ENCODE measurements at places on chromosomes 7 and 10.

DNA sequence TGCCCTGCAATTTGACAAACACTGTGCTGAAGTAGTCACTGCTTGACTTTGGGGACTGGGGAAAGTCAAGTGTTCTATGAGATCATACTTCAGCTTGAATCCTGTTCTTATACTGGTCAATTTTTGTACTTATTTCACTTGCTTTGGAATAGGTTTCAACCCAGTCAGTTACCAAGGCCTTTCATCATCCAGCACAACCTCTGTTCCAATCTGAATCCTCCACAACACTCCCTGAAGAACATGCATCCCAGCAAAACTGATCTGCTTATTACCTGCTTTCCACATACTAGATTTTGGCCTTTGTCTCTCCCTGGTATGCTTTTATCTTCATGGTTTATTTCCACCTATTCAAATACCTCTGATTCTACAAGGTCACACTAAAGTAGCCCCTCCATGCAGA lies 29.5 kb downstream of the DPY19L1 start:
- no peak for DNase-seq

DNA sequence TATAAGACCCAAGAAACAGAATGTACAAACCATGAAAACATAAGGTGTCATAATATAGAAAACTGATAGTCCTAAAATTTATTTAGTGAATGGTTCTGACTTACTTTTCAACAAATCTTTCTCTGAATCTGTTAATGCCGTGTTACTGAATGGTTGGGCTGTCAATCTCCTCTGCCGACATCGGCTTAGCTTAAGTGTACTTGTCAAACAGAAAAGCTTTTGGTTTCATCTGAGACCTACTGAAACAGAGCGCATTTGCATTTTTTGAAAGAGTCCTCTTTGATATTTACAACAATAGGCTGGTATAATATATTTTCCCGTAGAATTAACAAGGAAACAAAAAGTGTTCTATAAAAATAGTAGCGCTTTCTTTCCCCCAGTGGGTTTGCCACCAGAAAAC lies 120.9 kb upstream of the ZNF804B start:
- DNase-seq, result no peak

DNA sequence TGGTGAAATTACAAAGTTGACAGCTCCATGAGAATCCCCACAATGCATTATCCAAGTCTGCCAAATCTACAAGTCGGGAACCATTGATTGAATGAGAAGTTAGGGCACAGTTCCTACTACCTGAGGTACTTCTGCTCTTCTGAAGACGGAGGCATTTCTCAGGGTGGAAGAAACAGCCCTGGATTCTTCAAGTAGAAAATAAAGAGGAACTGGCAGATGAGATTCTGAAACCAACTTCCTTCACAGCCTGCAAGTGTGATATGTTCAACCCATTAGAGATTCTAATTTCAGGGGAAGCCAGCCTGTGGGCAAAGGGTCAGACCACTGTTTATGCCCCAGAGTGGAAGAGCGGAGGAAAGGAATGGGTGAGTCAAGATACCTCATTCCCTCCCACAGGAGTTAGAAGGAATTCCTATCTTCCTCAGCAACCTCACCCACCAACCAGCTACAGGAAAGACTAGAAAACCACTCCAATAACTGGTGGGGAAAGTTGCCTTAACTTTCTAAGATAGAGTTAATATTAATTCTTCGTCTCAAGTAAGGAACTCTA lies 50.5 kb upstream of the BMPER start:
- DNase-seq, result no peak

- peak; percentile 50 for DNase-seq
Observed at GRCh38 chr10:50621968-50622705, 1.6 kb downstream of the SGMS1 start.

DNA sequence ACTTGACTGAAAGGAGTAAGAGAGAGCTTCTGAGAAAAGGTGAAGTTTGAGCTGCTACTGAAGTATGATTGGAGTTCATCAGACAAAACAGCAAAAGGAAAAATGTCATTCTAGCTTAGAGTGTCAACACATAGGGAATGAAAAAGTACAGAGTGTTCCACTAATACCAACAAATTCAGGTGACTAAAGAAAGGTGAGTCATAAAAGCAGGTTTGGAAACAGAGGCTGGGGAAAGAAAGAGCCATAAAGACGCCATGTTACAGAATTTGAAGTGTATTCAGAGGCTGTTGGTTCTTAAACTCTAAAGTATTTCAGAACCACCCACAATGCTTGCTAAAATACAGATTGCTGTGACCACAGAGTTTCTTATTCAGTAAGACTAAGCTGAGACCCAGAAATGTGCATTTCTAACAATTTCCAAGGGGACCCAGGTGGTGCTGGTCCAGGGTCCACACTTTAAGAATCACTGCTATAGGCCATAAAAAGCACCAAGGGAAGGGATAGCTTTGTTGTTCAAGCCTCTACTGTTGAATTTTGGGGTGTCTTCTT lies 143.1 kb downstream of the ELAPOR2 start:
- DNase-seq, result no peak

DNA sequence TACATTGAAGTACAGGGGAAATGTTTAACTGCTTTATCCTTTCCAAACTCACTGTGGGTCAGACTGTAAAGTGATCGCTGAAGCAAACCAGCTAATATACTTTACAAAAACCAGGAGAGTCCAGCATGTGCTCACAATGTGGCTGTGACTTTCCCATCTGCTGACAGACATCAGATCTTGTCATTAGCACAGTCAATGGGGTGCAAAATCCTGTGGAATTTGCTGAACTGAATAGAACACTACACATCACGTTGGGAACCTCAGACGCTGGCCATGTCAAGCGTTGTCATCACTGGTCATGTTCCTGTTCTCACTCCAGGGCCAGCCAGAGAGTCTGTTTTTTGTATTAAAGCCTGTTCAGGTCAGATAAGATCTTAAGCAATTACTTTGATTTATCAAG lies 83.4 kb downstream of the AGMO start:
- no peak for DNase-seq

GRCh38 chr7:151311294-151311864 lies 30.2 kb upstream of the NUB1 start:
- DNase-seq, result no peak

DNA sequence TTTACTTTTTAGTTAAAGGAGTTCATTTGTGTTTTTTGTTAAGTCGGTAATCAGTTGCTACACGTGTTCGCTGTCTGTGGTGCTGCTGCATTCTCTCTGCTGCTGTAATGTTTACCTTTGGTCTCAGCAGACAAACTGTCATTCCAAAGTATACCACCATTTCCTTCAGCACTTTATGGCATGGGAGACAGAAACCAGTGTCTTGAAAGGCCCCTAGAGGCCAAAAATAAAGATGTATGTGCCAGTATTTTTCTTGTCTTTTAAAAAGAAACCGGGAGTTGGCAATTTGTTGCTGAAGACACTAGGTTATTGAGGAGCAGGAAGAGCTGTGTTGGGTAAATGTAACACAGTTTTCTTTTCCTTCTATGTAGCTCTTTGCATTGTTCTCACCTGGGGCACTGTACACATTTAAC lies 24.1 kb downstream of the ZNF92 start:
- peak; percentile 32 for DNase-seq

GRCh38 chr10:102676534-102677315 lies 32.4 kb downstream of the TRIM8 start:
- DNase-seq, result no peak

GRCh38 chr10:64369885-64370773 lies 848.9 kb downstream of the REEP3 start:
- no peak for DNase-seq

DNA sequence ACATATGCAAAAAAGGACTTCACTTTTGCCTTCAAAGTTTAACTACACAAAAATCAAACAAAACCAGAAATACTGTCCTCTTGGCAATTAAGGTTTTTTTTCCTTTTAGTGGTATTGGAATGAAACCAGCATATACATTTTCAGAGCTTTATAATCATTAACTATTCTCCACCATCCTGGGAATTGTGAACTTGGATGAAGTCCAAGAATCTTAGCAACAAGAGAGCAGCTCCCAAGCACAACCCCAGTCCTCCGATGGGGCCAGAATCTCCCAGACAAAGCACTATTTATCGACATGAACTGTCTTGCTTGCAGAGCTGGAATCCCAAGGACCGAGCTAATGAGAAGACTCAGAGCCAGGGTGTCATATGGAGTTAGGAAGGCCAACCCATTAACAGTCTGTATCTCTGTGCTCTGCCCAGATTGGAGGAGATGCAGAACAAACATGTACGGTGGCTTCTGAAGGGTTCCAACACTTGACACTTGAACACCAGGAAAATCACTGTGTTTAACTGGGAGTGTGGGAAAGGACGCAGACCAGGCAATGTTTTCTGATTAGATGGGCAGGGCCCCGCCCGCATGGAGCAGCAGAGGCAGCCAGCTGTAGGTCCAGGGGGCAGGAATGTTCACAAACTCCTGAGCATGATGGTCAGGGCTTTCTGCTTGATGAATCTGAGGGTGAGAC lies 35.5 kb downstream of the PPP1R3C start:
- peak; percentile 65 for DNase-seq

DNA sequence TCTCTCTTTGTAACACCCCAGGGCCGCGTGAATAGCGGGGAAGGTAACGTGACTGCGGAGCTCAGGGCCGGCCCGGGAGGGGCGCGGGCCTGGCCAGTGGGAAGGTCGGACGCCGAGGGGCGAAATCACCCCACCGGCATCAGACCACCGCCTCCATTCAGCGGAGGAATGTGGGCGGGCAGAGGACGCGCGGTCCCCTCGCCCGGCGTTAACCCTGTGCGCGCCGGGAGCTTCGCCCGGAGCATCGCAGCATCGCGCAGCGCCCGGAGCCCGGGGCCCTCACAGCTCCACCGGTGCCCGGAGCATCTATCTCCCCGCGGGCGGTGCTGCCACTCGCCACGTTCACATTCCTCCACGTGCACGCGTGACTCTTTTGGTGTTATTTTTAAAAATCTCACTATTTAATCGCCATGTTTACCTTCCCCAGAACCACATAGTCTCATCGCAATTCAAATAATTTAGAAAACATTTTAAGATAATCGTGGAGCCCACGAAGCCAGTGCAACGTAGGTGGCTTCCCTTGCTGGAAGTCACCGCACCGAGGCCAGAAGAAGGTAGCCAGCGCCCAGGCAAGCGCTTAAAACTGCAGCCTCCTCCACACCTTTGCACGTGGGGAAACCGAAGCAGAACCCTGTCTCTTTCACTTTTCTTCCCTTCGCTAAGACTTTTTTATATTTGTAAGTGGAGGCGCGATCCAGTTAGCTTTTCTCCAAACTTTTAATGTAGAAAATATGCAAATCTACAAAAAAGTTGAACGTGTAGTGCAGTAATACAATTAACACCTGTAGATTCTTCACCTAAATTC lies 21.8 kb downstream of the FGFBP3 start:
- peak; percentile 48 for DNase-seq

GRCh38 chr7:42734568-42734967 lies 177.3 kb downstream of the C7orf25 start:
- DNase-seq, result no peak

- DNase-seq, result peak; percentile 32
Observed at GRCh38 chr10:33412653-33413361, 78.3 kb upstream of the NRP1 start.

DNA sequence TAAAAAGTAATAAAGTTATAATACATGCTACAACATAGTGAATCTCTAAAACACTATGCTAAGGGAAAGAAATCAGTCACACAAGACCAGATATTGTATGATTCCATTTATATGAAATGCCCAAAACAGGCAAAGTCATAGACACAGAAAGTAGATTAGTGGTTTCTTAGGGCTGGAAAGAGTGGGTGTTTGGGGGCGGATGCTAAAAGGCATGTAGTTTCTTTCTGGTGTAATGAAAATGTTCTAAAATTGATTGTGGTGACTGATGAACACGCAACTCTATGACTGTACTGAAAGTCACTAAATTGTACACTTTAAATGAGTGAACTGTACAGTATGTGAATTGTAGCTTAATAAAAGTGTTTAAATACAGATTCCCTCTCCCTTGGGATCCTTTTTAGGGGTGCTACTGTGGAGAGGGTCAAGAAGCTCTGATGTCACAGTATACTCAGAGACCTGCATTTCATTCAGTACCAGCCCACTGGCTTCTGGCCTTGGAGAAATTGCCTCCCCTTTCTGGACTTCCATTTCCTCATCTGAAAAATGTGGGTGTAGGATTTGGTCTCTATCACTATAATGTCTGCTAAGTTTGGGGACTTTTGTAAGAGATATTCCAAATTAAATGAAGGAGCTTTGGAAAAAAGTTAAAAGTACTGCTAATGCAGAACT lies 46.4 kb downstream of the AOAH start:
- no peak for DNase-seq

GRCh38 chr7:7857143-7857583 lies 111.4 kb upstream of the GLCCI1 start:
- no peak for DNase-seq

GRCh38 chr7:32357535-32358277 lies 132.5 kb downstream of the LSM5 start:
- no peak for DNase-seq

DNA sequence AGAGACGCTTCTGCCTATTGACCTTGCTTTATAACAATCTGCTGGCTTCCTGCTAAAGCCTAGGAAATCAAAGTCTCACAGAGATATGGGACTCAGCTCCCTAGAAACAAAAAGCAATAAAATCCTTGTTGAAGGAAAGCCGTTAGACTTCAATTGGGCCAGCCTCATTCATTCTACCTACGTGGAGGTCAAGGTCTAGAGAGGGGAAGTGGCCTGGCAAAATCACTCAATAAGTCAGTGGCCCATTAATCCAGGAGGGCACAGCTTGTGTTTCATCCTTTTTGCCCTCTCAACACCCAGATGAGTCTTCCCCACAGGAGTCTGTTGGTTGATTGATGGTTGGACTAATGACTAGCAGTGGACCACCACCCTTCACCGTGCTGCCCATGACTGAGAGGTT lies 40.5 kb upstream of the ACSL5 start:
- DNase-seq, result no peak

DNA sequence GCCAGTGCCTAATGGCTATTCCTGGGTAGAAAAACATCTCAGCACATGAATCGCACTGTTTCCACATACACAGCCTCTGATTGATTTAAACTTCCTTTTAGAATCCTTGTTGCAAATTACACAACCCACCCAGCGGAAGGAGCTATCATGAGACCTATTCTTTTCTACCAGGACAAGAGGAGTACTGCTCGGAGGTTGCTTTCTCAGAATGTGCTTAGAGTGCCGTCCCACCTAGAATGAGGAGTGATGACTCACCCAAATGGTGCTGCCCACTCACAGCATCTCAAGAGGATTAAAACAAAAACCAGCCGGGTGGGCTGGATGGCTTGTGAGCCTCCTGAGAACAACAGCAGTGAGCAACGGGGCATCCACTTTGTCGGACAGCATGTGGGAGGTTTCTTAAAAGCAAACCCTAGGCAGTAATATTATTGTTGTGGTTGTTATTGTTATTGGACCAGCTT lies 128.9 kb downstream of the DGKI start:
- DNase-seq, result peak; percentile 82

- no peak for DNase-seq
Observed at GRCh38 chr10:108765794-108766193, 1157.5 kb downstream of the XPNPEP1 start.

DNA sequence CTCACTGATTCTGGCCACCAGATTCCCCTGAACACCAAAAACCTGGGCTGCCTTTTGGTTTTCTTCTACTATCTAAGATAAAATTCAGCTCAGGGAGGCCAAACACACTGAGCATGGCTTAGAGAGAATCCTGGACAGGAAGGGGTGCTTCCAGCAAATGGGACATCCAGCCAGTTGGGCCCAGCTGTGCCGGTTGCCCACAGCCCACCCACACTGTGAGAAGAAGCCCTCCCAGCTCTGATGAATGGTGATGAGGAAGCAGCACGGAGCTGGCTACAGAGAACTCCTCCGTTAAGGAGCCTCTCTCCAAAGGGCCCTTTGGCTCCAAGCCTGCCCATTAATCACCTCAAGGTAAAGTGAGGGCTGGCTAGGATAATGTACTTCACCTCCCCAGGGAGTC lies 15.9 kb downstream of the LRRC18 start:
- no peak for DNase-seq
